ENCODE measurements at places on chromosomes 6 and 20.

GRCh38 chr6:44624936-44625573 is 237.5 kb downstream of the CDC5L start:
- DNase-seq, result no peak

DNA sequence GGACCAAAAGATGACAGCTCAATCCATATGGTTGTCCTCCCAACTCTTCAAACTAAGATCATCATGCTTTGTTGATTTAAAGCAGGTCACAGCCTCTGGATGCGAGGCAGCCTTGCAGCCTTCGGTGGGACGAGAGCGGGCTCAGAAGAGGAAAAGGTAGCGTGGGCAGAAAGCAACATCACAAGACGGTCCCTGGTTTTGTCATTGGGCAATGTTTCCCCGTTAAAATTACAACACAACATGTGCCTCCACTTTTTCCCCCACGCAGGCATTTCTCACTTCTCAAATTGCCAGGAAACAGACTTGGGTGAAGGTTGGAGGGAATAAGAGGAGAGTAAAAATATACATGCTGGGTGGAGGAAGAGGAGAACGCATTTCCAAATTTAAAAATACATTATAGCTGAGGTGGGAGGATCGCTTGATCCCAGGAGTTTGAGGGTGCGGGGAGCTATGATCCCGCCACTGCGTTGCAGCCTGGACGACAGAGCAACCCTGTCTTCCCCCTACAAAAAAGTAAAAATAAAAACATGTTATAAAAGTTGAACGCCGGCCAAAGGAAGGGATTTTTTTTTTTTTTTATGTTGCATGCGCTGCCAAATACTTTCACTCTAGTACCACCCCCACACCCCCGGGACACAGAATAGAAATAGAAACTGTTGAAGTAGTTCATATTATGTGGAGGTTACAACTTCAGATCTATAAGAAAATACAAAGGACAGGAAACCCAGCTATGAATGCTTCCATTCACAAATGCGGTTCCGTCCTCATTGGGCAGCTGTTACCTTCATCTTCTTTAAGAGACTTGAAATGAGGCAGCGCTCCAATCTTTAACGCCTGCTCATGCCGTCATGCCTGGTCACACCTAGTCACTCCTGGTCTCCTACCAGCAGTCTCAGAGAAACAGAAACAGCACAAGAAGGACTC is 13.9 kb upstream of the NAA20 start:
- DNase-seq, result peak; percentile 52

- peak; percentile 84 for DNase-seq
Measured at GRCh38 chr20:45987108-45987780, 15.2 kb upstream of the ZNF335 start.

DNA sequence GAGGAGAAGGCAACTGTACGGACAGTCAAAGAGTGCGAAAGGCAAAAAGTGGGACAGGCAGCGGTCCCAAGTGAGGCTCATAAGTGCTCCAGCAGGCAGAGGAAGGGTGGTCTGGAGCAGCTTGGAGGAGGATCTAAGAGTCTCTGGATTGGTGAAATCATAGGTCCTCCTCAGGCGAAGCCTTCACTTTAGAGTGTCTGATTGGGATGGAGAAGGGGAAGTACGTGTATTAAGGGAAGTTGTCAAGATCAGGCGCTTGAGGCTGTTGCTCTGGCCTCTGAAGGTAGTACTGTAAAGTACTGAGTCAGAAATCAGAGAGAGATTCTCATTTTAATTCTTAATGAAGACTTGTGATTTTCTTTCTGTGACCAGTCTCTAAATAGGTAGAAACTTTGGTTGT is 185.6 kb downstream of the KIF16B start:
- DNase-seq, result no peak

GRCh38 chr6:157227202-157228166 is 95.8 kb downstream of the TMEM242 start:
- DNase-seq, result no peak

GRCh38 chr20:53929974-53930650 is 140.3 kb downstream of the BCAS1 start:
- no peak for DNase-seq

GRCh38 chr20:62064770-62065673 is 659 bp downstream of the TAF4 start:
- DNase-seq, result peak; percentile 35

DNA sequence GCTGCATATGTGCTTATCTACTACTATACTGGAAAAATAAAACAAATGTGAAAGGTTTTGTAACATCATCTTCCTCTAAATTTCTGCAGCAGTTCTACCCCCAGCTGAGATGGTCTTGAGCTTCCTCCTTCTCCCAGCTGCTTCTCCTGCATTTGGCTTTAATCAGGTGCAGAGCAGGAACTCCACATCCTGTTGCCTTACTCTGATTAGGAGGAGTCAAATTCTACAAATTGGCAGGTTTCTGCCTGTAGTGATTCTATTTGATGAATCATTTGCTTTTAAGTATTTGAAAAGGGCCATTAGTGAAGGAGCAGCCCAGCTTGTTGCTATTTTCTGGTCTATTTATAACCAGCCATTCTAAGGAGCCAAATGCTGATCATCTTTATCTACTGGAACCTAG is 224.5 kb downstream of the GMDS start:
- DNase-seq, result peak; percentile 21

GRCh38 chr6:125945378-125946141 is 11.0 kb upstream of the HINT3 start:
- no peak for DNase-seq

DNA sequence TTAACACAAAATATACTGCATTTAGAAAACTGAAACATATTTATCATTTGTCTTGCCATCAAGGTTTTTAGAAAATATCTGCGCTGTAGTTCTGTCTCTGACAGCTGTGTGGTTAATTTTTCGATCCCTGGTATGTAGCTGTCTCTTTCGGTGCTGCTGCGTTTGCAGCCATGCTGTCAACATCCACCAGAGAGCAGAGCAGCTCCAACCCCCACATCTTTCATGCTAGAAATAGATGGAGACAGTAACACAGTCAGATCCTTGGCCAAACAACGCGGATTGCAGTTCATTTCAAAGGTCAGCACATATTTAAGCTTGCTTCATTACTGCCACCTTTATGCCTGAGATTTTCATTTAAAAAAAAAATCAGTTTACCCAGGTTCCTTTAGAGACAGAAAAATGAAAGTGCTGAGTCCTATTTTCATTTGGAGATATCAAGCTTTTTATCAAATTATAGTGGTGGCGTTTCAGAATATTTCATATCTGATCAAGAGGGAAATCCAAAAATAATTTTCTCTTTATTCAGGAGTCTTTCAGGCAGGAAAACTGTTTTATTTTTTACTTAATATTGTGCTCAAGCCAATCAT is 157.7 kb upstream of the MMS22L start:
- DNase-seq, result peak; percentile 79

- DNase-seq, result peak; percentile 18
Measured at GRCh38 chr6:52022675-52023074, 64.7 kb downstream of the PKHD1 start.
